ENCODE measurements at places on chromosomes 12 and 14. TPM values are rescaled to one million over a fixed set of nuclear protein-coding genes. Genes with fewer than 3 reads are reported as not detected.

The PTCSC3 gene
- polyA plus RNA-seq: not detected

The SERPINA5 gene
- 1,170 TPM for polyA plus RNA-seq

GRCh38 chr12:94433744-94434143 lies 25.9 kb downstream of the CEP83 start:
- H3K27ac ChIP-seq: no peak overlapping the region
- no peak for DNase-seq
- H3K4me3 ChIP-seq: no peak overlapping the region
- no peaks in the 10 kb centered on the region for H3K27me3 ChIP-seq
- H3K4me1 ChIP-seq: no peaks in the 10 kb centered on the region
- no peaks in the 10 kb centered on the region for H3K36me3 ChIP-seq

DNA sequence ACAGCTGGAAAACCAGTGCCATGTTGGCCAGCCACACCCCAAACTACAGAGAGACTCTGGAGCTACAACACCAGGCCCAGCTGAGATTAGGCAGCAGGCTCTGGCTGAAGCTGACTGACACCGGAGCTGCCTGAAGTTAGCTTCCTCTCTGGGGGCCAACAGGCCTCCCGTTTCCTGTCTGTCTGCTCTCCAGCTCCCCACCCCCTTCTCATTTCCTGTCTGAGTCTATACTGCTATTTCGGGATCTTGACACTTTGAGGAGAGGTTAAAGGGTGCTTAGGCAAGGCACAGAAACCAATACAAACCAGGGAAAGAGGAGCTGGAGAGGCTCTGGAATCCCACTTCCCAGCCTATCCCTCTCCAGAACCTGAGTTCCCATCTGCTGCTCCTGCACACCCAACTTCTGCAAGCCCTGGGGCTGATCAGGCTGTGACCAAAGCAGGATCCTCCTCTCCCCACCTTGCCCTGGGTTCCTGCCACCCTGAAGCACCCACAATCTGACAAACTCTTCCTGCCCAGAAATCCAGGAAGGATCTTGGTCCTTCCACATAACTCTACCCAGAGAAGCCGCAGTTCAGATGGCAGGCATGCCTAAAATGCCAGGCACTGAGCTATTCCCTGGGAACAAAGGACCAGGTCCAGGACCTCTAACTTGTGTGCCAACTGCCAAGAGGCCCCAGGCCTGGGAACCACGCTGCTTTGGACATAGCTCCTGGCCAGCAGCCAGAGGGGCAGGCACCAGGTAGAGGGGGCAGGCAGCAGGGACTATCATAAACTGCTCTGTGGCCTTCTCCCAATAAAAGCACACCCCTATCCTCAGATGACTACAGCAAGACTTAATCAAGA lies 39.9 kb downstream of the PRPF40B start:
- DNase-seq: peak; percentile 51
- peak overlapping the region; percentile 54 for H3K27ac ChIP-seq
- H3K36me3 ChIP-seq: no peaks in the 10 kb centered on the region
- no peak overlapping the region for H3K4me3 ChIP-seq
- no peaks in the 10 kb centered on the region for H3K27me3 ChIP-seq
- peaks cover 47% of the 10 kb centered on the region for H3K4me1 ChIP-seq

The OR6C2 gene
- not detected for polyA plus RNA-seq

GRCh38 chr14:82182646-82183045 lies 649.0 kb upstream of the SEL1L start:
- no peak overlapping the region for H3K4me3 ChIP-seq
- no peaks in the 10 kb centered on the region for H3K27me3 ChIP-seq
- no peak overlapping the region for H3K27ac ChIP-seq
- H3K36me3 ChIP-seq: no peaks in the 10 kb centered on the region
- H3K4me1 ChIP-seq: no peaks in the 10 kb centered on the region

- H3K27me3 ChIP-seq: no peaks in the 10 kb centered on the region
- H3K36me3 ChIP-seq: no peaks in the 10 kb centered on the region
- no peaks in the 10 kb centered on the region for H3K4me1 ChIP-seq
- H3K4me3 ChIP-seq: no peak overlapping the region
- H3K27ac ChIP-seq: no peak overlapping the region
- DNase-seq: no peak
Observed at GRCh38 chr14:79758985-79759384, 452.3 kb downstream of the DIO2 start.

- peak overlapping the region; percentile 36 for H3K4me3 ChIP-seq
- no peak overlapping the region for H3K27ac ChIP-seq
- H3K27me3 ChIP-seq: no peaks in the 10 kb centered on the region
- no peaks in the 10 kb centered on the region for H3K36me3 ChIP-seq
- DNase-seq: no peak
Observed at GRCh38 chr14:60647837-60648248, 1.4 kb downstream of the SIX1 start.

DNA sequence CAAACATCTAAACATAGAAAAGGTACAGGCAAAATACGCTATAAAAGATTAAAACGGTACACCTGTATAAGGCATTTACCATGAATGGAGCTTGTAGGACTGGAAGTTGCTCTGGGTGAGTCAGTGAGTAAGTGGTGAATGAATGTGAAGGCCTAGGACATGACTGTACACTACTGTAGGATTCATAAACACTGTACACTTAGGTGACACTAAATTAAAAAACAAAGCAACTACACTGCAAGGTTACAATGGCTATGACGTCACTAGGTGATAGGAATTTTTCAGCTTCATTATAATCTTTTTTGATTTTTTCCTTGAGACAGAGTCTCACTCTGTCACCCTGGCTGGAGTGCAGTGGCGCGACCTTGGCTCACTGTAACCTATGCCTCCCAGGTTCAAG lies 269.2 kb downstream of the KSR2 start:
- no peak overlapping the region for H3K4me3 ChIP-seq
- no peaks in the 10 kb centered on the region for H3K4me1 ChIP-seq
- H3K27me3 ChIP-seq: no peaks in the 10 kb centered on the region
- no peak overlapping the region for H3K27ac ChIP-seq

The KRT79 gene
- polyA plus RNA-seq: not detected

The MSRB3 gene
- polyA plus RNA-seq: 20.0 TPM

DNA sequence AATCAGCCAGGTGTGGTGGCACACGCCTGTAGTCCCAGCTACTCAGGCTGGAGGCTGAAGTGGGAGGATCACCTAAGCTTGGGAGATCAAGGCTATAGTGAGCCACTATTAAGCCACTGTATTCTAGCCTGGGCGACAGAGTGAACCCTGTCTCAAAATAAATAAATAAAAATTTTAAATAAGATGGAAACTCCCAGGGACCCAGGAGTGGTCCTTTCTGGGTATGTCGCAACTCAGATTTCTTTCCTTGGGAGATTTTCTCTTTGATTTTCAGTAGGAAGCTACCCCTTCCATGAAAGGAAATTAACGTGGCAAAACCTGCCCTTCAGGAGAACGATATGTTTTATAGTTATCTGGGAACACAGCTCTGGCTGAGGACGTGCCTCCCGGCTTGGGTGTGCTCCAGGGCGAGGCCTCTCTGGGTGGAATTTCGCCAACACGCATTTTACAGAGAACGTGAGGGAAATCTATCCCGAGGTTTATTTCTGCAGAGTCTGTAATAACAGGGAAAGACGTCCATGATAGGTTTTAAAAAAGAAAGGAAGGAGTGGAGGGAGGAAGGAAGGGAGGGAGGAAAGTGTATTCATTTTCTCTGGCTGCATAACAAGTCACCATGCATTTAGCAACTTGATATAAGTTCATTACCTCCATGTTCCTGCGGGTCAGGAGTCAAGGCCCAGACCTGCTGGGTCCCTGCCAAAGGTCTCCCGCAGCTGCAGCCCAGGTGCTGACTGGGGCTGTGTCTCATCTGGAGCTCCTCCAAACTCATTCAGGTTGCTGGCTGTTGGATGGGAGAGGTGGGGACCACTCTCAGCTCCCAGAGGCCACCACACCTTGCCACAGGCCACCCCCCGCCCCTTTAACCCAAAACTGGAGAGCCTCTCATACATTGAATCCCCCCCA lies 80.6 kb upstream of the GSC start:
- peaks cover 5% of the 10 kb centered on the region for H3K4me1 ChIP-seq
- H3K27ac ChIP-seq: no peak overlapping the region
- DNase-seq: peak; percentile 54
- no peaks in the 10 kb centered on the region for H3K36me3 ChIP-seq

DNA sequence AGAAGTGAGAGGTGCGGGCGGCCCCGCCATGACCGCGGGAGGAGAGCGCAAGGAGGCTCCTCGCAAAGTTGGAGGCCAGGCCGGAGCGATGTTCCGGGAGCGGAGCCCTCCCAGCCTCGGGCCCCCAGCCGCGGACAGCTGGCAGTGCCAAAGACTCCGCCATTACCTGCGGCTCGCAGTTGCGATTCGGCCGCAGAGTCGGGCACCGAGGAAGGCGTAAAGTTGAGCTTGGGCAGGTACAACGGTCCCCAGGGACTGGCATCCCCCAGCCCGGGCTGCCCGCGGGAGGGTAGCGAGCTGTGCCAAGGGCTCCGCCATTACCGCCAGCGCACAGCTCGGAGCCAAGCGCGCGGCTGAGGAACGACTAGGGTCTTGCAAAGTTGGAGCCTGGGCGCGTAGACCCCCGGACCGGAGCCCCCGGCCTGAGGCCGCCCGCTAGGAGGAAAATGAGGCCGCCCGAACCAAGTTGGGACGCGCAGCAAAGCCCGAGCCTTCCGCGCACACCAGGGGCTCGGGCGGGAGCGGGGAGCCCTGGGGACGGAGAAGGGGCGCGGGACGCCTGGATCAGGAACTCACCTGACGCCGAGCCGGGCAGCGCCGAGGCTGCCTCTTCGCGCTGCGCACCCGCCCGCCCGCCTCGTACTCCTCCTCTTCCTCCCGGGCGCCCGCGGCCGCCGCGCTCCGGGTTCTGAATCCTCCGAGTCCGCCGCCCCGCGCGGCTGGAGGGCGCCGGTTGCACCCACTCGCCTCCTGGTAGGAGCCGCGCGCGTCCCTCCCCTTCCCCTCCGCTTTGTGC lies 677 bp downstream of the NOS1 start:
- no peaks in the 10 kb centered on the region for H3K4me1 ChIP-seq
- peak overlapping the region; percentile 36 for H3K4me3 ChIP-seq
- DNase-seq: peak; percentile 16
- no peaks in the 10 kb centered on the region for H3K36me3 ChIP-seq

- DNase-seq: peak; percentile 39
- H3K36me3 ChIP-seq: no peaks in the 10 kb centered on the region
- no peaks in the 10 kb centered on the region for H3K27me3 ChIP-seq
- peaks cover 53% of the 10 kb centered on the region for H3K4me1 ChIP-seq
- H3K27ac ChIP-seq: peak overlapping the region; percentile 48
- peak overlapping the region; percentile 83 for H3K4me3 ChIP-seq
Observed at GRCh38 chr12:6555018-6555691, 687 bp downstream of the IFFO1 start.

GRCh38 chr12:95335948-95336347 lies 118.3 kb downstream of the VEZT start:
- no peak overlapping the region for H3K4me3 ChIP-seq
- peak overlapping the region; percentile 41 for H3K27ac ChIP-seq
- no peaks in the 10 kb centered on the region for H3K4me1 ChIP-seq
- H3K36me3 ChIP-seq: no peaks in the 10 kb centered on the region
- DNase-seq: no peak
- H3K27me3 ChIP-seq: no peaks in the 10 kb centered on the region

DNA sequence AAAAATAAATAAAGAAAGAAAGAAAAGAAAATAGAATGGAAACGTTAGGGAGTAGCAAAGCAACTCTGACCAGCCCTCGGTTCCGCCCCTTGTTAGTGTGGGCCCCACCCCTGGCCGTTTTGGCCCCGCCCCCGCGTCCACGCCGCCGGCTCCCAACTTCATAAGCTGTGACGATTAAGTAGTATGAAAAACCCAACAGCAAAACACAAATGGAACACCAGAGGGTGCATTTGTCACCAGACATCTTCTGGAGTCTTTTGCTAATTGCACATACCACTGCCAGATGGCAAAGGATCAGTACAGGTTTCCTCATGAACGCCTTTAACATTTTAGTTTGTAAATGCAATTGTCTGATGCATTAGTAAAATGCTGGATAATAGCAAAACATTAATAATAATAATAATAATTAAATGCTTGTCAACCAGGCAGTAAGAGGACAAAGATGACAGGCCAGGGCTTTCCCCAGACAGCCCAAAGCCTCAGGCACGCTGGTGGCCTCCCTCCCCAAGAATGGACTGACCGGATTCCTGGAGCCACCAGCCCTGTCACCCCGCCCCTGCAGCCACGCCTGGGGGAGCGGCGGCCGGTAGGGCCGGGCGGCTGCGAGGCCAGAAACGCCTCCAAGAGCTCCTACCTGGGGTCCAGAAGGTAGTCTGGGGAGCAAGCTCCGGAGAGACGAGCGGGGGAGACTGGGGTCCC lies 23.6 kb downstream of the HSP90AA1 start:
- H3K27me3 ChIP-seq: no peaks in the 10 kb centered on the region
- peaks cover 4% of the 10 kb centered on the region for H3K4me1 ChIP-seq
- H3K27ac ChIP-seq: no peak overlapping the region
- DNase-seq: peak; percentile 87

GRCh38 chr12:38614171-38614570 lies 291.2 kb downstream of the CPNE8 start:
- H3K27ac ChIP-seq: no peak overlapping the region
- H3K36me3 ChIP-seq: no peaks in the 10 kb centered on the region
- no peaks in the 10 kb centered on the region for H3K27me3 ChIP-seq
- no peak for DNase-seq
- H3K4me3 ChIP-seq: no peak overlapping the region
- H3K4me1 ChIP-seq: no peaks in the 10 kb centered on the region

The NKX2-1 gene
- not detected for polyA plus RNA-seq

The RNASE2 gene
- polyA plus RNA-seq: 0.65 TPM

The CFAP251 gene
- polyA plus RNA-seq: 56.1 TPM

DNA sequence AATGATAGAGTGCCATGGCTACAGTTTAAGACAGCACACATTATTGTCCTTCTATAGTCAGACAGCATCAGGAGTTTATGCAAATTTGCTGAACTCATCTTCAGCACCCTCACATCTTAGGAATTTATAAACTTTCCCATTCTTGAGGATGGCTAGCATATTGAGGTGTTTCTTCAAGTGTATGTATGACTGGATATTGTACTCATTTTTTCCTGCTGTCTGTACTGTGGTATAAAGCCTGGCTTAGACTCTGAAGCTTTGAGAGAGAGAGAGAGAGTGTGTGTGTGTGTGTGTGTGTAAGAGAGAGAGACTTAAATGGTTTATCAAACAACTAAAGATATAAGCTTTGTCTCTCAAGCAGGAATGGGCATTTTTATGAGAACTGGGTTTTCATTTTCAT lies 161.6 kb downstream of the PIK3C2G start:
- H3K27me3 ChIP-seq: no peaks in the 10 kb centered on the region
- no peak for DNase-seq
- no peak overlapping the region for H3K4me3 ChIP-seq
- H3K27ac ChIP-seq: no peak overlapping the region
- no peaks in the 10 kb centered on the region for H3K36me3 ChIP-seq

DNA sequence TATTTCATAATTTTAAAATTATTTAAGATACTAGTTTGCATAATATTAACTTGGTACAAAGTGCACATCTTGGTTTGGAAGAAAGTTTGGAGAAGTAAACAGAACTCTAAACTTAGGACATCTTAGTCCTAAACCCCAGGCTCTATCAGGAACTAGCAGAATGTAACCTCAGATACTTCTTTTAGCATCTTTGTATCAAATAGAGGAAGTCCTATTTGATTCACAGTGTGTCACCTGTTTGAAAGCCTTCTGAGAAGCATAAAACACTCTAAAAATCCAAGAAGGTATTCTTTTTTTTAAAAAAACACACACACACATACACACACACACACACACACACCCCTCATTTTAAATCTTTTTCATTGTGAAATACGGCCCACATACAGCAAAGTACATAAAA lies 12.0 kb upstream of the RNU6-7 start:
- no peak for DNase-seq
- no peak overlapping the region for H3K4me3 ChIP-seq
- H3K27ac ChIP-seq: no peak overlapping the region
- H3K36me3 ChIP-seq: no peaks in the 10 kb centered on the region
- H3K27me3 ChIP-seq: no peaks in the 10 kb centered on the region

- DNase-seq: no peak
- no peaks in the 10 kb centered on the region for H3K4me1 ChIP-seq
- no peaks in the 10 kb centered on the region for H3K36me3 ChIP-seq
- no peaks in the 10 kb centered on the region for H3K27me3 ChIP-seq
Observed at GRCh38 chr12:70890895-70891832, 29.4 kb downstream of the PTPRR start.

Data from testis (tissue), 5 donors.